ENCODE measurements at places on chromosomes 12 and 14.

GRCh38 chr14:22338917-22339715 is 249.9 kb downstream of the DAD1 start:
- peak; percentile 7 for DNase-seq

- no peak for DNase-seq
These were observed 5.2 kb downstream of the GPR132 start for GRCh38 chr14:105059925-105060565.

- DNase-seq: no peak
These were observed 127.6 kb upstream of the AMIGO2 start for GRCh38 chr12:47207340-47207717.

DNA sequence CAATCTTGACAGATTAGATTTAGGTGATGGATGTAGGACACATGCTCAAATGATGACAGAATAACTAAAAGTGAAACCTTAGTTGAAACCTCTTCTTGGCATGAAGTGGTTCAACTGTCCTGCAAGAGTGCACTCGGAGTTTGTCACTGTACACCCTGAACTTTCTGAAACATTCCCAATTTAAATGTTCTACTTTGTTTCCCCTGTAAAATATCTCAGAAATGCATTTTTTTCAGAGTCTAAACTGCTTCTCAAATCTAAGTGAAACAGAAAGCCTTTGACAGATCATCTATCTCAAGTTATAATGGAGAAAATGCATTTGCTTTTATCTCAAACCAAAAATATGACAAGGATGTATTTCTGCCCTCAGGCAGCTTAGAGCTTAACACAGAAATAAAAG is 66.0 kb downstream of the BHLHE41 start:
- DNase-seq: no peak

DNA sequence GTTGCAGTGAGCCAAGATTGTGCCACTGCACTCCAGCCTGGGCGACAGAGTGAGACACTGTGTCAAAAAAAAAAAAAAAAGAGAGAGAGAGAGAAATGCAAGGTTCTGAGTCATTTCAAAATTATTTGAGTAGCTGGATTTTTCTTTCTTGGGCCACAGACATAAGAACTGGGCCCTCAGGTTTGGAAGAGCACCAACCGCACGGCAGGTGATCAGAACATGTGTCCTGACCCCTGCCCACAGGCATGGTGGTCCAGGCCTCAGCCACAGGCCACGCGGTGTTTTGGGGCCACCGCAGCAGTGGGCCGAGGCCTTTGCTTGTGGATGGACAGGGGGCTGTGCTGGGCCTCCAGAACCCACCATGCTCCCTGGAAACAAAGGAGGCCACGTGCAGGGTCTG is 126.7 kb downstream of the CALM1 start:
- no peak for DNase-seq

DNA sequence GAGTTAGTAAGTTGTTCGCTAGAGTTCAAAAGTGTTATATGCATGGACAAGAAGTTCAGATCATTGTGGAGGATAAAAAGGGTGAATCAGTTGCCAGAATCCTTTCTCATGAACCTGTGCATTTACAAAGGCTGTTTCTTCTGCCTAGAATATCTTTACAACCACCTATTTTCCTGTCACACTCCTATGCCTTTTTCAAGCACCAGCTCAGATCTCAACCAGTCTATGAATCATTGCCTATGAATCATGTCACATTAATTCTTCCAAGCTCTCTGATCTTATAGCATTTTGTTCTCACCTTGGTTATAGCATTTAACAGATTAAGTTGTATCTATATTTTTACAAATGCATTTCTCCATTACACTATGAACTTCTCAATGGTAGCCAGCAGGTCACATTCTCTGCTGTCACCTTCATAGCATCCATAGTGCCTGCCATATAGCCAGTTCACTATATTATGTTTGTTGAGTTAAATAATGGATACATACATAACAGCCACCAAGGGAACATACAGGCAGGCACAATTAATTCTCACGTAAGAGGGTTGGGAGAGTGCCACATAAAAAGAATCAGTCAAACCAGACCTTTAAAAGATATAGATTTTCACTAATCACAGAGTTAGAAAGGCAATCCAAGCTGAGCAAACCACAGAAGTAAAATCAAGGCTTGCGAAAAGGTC is 573.0 kb downstream of the FOXG1 start:
- no peak for DNase-seq

DNA sequence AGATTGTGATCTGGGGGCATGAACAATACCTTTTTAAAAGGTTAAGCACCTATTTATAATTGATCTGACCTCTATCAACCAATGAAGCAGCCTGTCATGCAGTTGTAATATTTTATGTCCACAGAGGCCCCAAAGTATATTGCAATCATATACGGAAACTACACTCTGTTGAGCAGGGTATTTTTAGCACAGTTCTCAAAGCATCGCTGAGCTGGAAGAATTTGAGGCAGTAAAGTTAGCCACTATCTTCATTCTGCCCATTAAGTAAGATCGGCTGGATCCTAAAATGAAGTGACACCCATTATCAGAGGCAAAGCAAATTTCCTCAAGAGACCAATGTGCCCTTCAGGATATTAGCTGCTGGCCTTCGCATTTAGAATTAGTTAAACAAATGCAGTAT is 47.7 kb upstream of the GRIP1 start:
- no peak for DNase-seq

DNA sequence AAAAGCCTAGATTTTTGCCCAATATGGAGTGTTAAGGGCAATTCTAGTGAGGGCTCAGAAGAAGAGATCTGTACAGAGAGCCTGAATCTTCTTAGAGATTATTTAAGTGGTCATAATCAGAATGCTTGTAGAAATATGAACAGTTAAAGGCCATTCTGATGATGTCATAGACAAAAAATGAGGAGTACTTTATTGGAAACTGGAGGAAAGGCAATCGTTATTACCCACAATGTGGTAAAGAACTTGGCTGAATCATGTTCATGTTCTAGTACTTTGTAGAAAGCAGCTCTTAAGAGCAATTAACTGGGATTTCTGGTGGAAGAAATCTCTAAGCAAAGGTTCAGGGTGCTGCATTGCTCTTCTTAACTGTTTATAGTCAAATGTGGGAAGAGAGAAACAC is 36.4 kb upstream of the SYT10 start:
- no peak for DNase-seq

DNA sequence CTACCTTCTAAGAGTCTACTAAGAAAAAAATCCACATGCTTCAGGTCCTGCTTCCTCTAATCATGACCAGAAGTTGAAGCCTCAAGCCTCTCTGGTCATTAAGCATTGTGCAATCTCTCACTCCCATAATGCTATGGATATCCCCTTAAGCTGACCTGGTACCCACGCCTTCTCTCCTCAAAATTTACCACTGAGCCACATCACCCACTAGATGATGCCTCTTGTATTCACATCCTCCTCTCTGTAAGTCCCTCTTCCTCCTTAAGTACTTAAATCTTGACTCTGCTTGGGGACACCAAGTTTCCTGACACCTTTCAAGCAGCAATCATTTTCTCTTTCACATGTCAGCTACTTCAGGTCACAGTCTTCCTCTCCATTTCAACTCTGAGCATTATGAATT is 9.8 kb downstream of the GALNT4 start:
- no peak for DNase-seq

DNA sequence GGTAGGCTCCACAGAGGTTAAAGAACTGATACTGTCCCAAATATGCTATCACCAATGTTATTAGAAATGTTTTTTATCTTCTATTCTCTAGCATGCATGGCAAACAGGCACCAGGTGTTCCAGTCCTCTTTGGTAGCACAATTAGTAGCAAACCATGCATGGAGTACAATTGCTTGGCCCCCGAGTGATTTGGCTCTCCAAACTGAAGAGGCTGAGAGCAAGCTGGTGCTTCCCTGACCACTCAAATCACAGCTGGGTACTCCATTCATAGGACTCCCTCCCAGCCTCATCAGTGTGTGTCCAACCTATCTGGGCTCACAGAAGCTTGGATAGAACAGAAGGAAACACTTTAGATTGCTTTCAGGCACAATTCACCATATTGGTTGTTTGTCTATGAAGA is 93.4 kb downstream of the DIO2 start:
- no peak for DNase-seq

GRCh38 chr14:95402578-95402977 is 82.9 kb upstream of the CLMN start:
- DNase-seq: no peak

DNA sequence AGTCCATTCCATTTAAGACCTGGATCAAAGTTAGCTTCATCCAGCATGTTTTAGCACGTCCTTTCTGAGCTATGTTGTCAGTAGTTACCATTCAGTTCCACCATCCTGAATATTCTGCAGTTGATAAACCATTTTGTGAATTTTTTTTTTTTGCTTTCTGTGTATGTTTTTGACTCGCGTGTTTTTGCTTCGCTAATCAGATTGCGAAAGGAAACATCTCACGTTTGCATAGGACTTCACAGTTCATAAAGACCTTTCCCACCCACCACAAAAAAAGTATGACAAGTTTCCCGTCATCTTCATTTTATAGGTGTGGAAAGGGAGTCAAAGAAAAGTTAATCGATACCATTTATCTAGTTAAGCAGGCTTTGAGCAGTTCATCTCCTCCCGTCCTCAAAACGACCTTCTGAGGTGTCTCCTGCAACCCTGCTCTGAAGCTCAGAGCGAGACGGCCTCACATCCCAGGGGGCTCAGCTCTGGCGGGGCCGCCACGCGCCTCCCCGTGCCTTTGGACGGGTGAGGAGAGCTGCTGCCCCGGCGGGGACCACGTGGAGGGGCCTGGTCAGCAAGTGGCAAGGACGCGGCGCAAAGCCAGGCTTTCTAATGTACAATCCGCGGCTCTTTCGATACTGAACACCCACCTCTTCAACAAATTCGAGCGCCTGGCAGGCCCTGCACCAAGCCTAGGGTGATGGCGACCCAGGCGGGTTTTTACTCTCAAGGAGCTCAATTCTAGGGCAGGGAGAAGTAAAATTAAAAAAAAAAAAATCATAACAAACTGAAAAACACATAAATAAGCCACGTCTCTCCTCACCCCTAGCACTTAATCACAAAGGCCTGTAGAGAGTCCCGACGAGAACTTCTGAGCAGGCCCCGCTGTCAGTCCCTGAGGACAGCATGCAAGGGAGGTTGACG is 988 bp upstream of the TMEM263 start:
- no peak for DNase-seq

GRCh38 chr12:108616941-108617858 is 16.5 kb downstream of the SELPLG start:
- DNase-seq: no peak
